ENCODE measurements at places on chromosomes 12 and 14.

- DNase-seq: no peak
These were observed 25.5 kb downstream of the SCARB1 start for GRCh38 chr12:124837958-124838803.

DNA sequence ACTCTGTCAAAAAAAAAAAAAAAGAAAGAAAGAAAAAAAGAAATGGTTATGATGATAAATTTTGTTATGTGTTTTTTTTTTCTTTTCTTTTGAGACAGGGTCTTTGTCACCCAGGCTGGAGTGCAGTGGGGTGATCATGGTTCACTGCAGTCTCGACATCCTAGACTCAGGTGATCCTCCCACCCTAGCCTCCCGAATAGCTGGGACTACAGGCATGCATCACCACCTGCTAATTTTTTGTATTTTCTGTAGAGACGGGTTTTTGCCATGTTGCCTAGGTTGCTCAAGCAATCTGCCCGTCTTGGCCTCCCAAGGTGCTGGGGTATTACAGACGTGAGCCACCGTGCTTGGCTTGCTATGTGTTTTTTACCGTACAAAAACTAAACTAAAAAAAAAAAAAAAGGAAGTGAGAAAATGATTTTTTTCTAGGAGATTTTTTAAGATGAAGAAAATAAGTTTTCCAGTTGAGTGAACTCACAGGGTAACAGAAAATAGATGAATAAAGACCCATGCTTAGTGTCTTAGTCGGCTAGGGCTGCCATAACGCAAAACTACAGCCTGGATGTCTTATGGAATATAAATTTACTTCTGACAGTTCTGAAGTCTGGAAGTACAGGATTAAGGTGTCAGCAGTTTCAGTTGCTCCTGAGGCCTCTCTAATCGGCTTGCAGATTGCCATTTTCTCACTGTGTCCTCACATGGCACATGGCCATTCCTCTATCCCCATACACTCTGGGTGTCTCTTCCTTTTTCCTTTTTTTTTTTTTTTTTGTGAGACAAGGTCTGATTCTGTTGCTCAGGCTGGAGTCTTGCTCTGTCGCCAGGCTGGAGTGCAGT, 13.2 kb upstream of the APOF start:
- no peak for DNase-seq

GRCh38 chr14:54975856-54976255, 51.0 kb downstream of the WDHD1 start:
- no peak for DNase-seq

DNA sequence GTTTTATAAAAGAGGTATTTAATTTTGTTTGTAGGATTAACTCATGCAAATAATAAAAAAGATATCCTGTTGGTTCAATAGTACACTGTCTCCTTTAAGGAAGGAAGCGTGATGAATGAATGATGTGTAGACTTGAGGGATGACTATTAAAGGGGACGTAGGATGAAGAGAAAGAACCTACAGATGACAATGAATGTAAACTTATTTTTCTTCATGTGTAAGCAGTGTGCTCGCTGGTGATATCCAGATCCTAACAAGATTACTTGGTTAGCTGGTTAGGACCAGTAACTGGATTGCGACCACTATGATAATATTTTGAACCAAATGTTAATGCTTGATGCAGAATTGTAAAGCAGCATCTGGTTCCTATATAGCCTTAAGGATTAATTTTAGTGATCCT, 2.6 kb downstream of the ARF6 start:
- DNase-seq: no peak

- no peak for DNase-seq
These were observed 21.8 kb downstream of the NOC4L start for GRCh38 chr12:132166093-132166492.

GRCh38 chr12:84704856-84705255, 207.7 kb downstream of the SLC6A15 start:
- DNase-seq: no peak

- DNase-seq: no peak
These were observed 1.3 kb downstream of the BDKRB2 start for GRCh38 chr14:96205978-96206360.

DNA sequence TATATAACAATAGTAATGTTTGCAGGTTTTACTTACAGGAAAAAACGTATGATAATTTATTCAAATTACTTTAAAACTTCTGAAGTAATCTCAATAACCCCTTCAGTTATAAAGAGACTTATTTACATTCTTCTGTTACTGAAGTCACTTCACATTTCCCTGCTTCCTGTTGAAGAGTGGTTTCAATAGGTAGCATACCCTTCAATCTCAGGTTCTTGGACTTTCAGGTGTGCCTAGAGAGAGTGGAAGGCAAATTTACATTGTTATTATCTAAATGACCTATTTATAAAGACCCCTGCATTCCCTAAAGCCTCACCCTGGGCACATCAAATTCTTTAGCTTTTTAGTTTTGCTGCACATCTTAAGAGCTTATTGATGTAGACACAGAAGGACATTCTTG, 137.6 kb upstream of the AEBP2 start:
- no peak for DNase-seq

- no peak for DNase-seq
These were observed 567.9 kb downstream of the MED13L start for GRCh38 chr12:115709540-115710011.

DNA sequence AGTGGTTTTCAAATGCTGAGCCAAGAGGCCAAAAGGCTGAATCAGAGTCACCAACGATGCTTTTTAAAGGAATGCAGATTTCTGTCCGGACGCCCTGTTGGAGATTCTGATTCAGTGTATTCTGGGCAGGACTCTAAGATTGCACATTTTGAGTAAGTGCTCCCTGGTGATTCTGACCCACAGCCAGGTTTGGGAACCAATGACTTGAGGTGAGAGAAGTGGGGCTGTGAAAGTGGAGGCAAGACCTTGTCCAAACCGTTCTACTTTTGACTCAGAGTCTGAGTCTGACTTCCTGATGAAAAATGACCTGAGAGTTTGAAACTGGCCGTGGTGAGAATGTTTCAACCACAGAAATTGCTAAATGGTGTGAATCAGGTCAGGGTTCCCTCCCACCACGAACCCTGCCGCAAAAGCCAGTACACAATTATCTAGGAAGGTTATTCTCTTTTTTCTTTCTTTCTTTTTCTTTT, 90.2 kb downstream of the NTN4 start:
- DNase-seq: no peak

GRCh38 chr12:69468237-69469026, 1.8 kb upstream of the FRS2 start:
- no peak for DNase-seq

DNA sequence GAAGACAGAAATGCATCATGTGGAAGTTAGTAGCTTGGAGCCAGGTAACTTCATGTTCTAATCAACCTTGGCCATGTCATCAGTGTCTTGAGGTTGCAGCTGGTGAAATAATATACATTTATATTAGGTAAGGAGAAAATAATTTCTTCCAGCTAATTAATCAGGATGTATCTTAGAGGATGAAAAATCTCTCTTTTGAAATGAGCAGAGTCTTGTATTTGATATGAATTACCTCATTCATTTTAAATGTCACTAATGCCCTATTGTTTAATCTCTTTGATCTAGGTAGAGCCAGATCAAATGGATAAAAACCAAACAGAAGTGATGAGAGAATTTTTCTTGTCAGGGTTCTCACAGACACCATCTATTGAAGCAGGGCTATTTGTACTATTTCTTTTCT, at the start of gene OR4Q2:
Gene OR4Q2, plus strand, starts transcription at position 301 of the 400 bp plus-strand sequence.
- DNase-seq: no peak

DNA sequence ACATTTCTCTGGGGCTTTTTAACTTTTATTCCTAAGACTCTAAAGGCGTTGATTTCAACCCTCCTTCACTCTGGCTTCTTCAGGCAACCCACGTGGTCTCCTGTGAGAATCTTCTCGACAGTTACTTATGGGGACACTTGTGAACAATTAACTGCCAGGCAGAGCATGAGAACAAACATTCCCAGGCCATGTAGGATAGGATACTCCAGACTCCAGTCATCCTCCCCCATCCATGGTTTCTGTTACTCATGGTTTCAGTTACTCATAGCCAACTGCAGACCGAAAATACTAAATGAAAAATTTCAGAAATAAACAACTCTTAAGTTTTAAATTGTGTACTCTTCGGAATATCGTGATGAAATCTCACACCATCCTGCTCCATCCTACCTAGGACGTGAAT, 19.5 kb downstream of the GPR68 start:
- no peak for DNase-seq

- no peak for DNase-seq
These were observed 216.7 kb downstream of the ACSS3 start for GRCh38 chr12:81294325-81295190.

GRCh38 chr12:5258498-5258897, 173.4 kb upstream of the NTF3 start:
- no peak for DNase-seq

DNA sequence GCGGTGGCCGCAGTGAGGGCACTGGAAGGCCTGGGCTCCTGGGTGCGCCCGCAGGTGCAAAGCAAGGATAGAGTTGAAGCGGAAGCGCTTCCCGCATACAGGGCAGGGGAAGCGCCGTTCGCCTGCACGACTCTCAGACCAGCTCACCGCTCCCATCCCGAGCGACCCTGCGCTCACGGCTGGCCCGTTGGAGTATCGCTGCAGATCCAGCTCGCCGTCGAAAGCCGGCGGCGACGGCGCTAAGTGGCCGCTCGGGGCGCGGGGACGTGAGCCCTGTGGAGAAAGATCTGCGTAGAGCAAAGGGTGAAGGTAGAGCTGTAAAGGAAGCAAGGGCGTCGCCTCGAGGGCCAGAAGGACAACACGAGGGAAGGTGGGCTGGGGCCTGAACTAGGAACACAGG, 5.4 kb downstream of the ZNF219 start:
- no peak for DNase-seq

DNA sequence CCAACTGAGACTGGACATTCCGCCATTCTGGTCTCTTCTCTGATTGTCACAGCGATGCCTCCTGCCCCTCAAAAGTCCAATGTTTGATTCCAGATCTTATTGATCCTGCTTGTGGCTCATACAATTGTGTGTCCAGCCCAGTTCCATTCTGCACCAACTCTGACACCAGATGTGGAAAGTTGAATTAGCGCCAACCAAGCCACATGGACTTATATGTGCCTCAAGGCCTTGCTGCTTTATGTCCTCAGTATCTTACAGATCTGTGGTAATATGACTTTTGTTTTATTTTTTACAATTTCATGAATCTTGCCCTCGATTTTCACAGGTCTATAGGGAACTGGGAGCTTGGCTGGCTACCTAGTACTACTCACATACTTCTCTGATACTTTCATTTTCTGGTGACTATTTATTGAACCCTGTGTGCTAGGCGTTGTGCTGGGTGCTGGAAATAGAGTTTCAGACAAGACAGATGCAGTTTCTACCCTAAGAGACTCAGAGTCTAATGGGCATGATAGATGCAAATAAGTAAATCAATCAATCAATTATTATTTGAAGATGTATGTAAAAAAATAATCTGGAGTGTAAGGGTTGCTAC, 472.0 kb downstream of the TMTC2 start:
- DNase-seq: no peak

GRCh38 chr12:76002598-76003354, 28.8 kb downstream of the PHLDA1 start:
- no peak for DNase-seq

DNA sequence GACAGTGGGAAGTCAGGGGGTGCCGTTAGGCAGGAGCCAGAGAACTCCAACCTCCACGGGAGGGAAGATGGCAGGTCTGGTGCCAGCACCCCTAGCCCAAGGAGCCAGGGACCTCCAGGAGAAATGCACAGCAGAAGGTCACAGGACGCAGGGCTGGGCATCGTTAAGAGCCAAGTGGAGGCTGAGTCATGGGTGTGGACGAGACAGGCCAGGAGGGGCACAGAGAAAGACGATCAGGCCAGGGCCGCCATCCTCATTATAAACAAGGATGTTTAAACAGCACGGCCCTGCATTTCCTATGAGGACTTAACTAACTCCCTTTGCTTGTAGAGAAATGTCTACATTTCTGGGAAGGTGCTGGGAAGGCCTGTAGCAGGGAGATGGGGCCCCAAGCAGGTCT, 77.9 kb upstream of the FZD10 start:
- no peak for DNase-seq

DNA sequence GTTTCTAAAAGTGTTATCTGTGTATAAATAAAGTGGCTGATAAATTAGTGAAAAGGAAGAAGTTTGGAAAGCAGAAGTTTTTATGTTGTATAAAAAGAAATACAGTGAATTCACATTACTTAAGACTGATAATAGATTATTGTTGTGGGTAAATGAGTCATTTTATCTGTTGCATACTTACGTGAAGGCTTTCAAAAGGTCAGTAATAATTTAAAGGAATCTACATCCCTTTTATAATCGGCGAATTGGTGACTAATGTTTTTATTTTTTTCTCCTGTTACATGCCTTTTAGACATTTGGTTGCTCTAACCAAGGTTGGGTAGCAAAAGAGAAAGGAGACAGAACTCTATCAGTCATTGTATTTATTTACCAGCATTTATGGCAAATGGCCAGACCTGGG, 155.9 kb downstream of the SLC41A2 start:
- no peak for DNase-seq
